Ammon's horn (tissue), 1 donor: ENCODE measurements at places on chromosomes 6 and 20.

GRCh38 chr6:152301765-152302568, 335.2 kb downstream of the SYNE1 start:
- DNase-seq, result peak; percentile 95

DNA sequence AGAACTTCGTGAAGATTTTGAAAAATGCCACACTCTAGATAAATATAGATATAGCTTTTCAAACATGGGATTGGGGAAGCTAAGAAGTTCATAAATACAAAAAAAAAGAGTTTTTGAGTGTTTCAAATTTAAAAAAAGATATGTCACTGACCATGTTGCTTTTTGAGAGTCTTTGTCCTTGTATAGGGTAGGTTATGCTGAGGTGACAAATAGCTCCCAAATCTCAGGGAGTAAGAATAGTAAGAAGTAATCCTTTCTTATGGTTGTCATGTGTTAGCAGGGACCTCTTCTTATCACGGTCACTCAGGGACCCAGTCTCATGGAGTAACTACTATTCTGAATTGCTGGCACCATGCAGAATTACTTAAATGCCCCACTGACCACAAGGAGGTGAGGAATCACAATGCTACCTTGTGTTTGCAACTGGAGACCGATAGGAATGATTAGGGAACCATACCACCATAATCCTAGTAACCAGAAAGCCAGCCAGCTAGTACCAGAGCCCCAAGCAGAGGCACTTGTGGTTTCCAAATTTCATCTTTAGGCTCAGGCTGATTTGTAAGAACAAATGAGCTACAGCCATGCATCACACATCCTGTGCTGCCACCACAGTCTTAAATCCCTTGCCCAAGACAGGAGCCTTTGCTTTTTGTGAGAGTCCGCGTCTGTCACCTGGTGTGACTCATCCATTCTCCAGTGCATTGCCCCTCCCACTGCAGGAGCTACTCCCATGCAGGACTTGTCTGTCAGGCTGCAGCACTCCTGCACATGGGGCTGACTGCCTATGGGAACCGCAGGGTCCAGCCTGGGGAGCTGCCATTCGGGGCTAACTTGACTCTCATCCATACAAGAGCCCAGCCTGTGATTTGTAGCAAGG, 42.4 kb upstream of the ADGRF4 start:
- DNase-seq, result no peak

DNA sequence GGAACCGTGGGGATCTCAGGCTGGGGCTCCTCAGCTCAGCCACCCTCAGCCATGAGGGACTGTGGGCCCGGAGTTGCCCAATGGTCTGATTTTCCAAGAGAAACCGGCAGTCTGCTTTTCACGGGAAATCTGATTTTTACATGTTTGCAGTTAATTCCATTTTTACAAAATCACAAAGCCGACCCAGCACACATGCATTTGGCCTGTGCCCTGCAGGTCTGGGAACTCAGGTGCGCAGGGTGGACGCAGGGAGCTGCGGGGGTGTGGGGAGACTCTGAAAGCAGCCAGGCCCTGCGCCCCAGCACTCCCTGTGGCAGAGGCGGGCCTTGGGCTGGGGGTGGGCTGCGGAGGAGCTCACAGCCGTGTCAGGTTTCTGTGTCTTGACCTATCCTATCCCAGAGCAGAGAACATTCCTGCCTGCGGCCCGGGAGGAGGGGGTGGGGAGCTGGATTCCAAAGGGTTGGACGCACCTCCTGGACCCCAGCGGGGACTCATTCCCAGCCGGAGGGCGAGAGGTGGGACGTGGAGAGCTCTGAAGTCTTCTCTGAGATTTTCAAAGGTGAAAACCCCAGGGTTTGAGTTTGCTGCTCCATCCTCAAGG, 60.6 kb downstream of the ADNP start:
- DNase-seq, result no peak

DNA sequence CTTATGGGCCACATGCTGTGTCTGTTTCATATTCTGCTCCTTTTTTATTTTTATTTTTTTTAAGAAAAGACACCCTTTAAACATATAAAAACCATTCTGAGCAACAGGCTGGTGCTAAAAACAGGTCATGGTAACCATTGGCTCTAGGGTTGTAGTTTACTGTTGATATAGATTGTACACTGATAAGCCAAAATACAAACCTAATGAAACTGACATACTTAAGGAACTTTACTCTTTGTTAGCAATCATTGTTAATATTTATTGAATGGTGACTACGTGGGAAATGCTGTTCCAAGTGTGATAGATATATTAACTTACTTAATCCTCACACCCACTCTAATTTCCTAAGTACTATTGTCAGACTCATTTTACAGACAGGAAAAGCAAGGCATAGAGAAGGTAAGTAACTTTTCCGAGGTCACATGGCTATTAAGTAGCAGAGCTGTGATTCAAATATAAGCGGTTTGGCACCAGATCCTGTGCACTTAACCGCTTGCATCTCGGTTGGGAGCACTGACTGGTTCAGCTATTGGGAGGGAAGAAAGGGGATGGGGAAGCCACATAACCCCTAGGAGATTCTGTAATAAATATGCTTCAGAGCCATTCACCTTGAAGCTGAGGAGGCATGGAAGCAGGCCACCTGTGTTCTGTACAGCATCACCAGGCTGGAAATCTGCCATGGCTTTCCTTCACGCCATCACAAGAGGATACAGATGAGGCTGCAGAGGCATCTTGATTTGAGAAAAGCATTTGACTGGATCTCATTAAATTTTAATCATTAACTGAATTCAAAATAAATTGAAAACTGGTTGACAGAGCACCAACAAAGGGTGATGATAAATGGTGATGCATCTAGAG, 4.9 kb downstream of the TRAF3IP2 start:
- no peak for DNase-seq

GRCh38 chr6:130457605-130458004, 91.8 kb downstream of the TMEM200A start:
- DNase-seq, result no peak

DNA sequence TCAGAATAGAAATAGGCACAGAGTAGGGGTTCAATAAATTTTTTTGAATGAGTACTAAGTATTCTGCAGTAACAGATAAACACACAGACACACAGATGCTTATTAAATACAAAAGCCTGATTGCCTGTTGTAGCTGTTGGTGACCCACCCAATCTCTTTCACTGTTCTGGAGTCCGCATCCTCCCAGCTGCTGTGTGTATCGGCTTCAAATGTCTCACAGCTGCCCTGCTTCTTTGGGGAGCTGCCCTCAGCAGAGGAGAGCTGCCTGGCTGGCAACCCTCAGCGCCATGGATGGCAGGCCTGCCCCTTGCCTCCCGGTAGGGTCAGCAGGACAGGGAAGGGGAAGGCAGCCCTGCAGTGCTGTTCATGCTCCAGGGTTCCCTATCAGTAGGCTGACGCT, 85.9 kb upstream of the PRND start:
- DNase-seq, result no peak

DNA sequence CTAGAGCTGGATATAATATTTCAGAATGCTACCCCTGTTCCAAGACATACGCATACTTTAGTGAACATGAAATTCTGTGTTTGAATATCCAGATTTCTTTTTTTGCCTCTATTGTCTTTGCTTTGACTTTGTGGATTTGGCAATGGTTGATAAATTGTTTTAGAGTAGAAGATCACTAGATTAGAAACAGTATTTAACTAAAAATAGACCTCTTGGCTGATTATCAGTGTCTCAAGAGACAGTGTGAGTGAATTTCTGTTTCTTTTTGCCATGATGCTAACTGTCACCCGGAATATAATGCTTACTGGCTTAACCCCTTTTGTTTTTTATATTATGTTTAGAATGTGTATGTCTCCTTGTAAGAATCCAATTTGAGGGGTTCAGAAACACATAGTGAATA, 102.5 kb downstream of the PLCB1 start:
- no peak for DNase-seq

DNA sequence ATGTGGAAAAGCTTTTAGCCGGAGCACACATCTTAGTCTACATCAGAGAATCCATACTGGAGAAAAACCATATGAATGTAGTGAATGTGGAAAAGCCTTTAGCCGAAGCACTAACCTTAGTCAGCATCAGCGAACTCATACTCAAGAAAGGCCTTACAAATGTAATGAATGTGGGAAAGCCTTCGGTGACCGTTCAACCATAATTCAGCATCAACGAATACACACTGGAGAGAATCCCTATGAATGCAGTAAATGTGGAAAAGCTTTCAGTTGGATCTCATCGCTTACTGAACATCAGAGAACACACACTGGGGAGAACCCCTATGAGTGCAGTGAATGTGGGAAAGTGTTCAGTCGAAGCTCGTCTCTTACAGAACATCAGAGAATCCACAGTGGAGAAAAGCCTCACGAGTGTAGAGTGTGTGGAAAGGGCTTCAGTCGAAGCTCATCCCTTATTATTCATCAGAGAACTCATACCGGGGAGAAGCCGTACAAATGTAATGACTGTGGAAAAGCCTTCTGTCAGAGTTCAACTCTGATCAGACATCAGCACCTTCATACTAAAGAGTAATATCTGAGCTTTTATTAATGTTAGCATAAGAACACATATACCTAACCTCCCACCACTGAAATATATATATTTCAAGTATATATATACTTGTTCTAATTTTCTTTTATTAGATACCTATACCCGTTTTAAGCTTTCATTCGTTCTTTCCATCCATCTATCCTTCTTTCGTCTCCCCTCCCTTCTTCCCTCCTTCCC, 12.5 kb downstream of the ZNF391 start:
- DNase-seq, result no peak

DNA sequence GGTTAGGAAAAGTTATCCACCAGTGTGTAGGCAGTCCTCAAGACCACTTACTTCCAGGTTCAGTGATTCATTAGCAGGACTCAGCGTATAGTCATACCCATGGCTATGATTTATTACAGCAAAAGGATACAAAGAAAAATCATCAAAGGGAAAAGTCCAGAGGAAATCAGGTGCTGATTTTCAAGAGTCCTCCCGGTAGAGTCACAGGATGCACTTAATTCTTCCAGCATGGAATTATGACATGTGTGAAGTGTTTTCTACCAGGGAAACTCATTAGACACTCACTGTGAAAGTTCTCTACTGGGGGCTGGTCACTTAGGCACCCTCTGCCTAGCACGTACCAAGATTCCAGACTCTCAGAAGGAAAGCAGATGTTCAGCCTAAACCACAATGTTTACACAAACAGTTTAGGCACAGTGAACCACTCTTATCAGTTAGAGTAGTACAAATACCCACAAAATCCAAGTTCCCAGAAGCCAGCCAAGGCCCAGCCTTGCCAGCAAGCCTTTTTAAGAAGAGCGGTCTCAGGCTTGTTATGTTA, 10.2 kb downstream of the WFDC3 start:
- no peak for DNase-seq

DNA sequence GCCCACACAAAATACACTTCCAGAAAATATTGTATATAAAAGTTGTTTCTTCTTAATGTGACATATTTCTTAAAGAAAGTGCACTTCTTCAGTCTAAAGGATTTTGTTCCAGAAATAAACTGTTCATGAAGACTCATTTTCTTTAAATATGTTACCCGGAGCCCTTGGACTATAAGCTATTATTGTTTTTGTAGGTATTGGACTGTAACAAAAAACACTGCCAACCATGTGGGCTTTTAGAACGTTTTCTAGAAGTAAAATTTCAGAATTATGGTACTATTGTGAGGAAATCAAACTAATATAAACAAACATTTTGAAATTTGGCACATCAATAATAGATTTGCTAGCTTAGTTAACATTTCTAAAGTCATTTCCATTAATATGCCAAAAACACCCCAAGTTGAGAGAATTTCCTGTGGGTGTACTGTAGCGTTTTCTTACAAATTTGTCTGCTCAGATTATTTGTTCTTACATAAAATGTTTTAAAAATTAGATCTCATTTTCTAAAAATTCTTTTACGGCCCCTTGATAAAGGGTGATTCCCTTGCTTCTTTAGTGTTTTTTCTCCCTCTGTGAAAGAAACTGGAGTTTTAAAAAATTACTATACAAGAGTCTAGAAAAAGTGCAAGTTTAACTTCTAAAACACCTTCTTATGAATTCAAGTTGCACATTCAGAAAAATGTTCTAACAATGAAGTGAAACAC, 3.4 kb downstream of the NKX2-4 start:
- no peak for DNase-seq

GRCh38 chr20:9256393-9256792, 187.5 kb downstream of the PLCB4 start:
- DNase-seq, result peak; percentile 23

DNA sequence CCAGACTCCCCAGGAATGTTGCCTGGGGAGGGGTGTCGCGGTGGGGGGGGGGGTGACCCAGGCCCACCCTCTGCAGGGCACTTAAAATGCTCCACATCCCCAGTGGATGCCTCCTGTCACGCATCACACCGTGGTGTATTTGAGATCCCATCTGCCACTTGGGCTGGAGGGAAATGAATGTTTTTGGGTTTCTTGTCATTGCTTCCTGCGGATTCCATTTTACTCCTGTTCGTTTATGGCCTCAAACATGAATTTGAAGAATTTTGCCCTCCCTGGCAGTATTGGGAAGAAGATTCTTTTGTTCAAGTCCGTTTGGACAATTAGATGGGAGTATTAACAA, 544 bp upstream of the KHDC1 start:
- DNase-seq, result peak; percentile 13

- DNase-seq, result no peak
These were observed 87.6 kb upstream of the COL21A1 start for GRCh38 chr6:56334937-56335336.

DNA sequence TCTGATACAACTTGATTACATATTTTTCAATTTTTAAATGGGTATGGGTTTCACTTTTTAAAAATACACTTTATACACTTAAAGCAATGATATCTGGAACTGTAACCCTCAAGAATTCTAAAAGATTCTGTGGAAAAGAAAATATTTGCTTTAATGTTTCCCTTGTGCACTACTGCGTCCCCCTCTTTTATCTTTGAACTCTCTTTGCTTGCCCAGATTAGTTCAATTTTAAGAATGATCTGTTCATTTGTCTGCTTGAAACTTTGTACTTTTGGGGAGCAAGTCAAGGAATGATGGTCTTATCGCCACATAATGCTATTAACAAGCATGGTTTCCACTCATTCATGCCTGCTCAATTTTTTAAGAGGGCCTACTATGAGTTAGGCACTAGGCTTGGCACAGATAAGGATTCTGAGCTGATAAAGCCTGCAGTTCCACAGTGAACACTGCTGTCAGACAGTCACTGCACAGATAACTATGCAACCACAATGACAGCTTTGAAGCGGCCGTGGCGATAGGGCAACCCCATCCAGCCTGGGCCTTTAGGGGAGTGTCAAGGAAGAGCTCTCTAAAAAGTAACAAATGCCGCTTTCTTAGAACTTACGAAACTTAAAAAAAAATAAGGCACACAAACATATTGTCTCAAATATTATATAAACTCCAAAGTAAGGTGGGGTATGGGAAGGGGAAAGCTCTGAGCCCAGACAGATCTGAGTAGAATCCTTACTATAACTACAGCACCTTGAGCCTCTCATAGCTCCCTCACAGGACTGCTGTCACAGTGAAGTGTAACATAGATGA, 29.7 kb downstream of the FYN start:
- DNase-seq, result peak; percentile 46
